Panc1 (cell line): ENCODE measurements at places on chromosomes 2 and 18.
A peak's percentile ranks its signal among the peaks of the same experiment; 100 is the strongest.

GRCh38 chr2:198874472-198874858 lies 583.3 kb downstream of the SATB2 start:
- no peak overlapping the region for H3K4me3 ChIP-seq
- no peak for DNase-seq
- H3K4me1 ChIP-seq = no peaks in the 10 kb centered on the region
- H3K36me3 ChIP-seq = no peaks in the 10 kb centered on the region

- no peak overlapping the region for H3K4me3 ChIP-seq
- no peaks in the 10 kb centered on the region for H3K36me3 ChIP-seq
- H3K4me1 ChIP-seq = no peaks in the 10 kb centered on the region
- no peak for DNase-seq
These were observed 82.5 kb downstream of the OSBPL1A start for GRCh38 chr18:24315170-24315569.

DNA sequence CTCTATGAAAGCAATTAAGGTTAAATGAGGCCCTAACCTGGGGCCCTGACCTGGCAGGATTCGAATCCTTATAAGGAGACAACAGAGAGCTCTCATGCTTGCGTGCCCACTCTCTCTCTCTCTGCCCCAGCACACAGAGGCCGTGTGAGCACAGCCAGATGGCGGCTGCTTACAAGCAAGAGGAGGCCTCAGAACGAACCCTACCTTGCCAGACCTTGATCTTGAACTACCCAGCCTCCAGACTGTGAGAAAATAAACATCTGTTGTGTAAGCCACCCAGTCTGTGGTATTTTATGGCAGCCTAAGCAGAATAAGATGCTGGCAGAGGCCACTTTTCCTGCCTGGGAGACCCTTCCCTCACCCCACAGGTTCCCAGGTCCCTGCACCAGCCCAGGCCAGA lies 5.2 kb upstream of the UBE2F start:
- H3K4me1 ChIP-seq = no peaks in the 10 kb centered on the region; the same call in 1 of the 2 replicates
- no peak for DNase-seq
- no peak overlapping the region for H3K27ac ChIP-seq
- no peaks in the 10 kb centered on the region for H3K36me3 ChIP-seq
- H3K4me3 ChIP-seq = no peak overlapping the region

DNA sequence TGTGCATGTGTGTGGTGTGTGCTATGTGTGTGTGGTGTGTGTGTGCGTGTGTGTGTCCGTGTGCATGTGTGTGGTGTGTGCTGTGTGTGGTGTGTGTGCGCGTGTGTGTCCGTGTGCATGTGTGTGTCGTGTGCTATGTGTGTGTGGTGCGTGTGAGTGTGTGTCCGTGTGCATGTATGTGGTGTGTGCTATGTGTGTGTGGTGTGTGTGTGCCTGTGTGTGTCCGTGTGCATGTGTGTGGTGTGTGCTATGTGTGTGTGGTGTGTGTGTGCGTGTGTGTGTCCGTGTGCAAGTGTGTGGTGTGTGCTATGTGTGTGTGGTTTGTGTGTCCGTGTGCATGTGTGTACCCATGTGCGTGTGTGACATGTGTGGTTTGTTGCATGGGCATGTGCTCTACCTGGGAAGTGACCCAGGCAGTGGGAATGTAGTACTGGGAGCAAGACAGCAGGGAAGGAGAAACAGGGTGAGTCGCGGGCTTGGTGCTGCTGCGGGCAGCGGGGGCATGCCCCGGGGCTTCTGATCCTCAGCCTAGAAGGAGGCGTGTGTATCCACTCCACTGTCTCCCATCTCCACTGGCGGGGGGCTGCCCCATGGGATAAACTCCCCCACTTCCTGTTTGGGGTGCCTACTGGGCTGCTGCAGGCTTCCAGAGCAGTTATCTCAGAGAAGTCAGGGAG lies 7.6 kb upstream of the OTOS start:
- no peak for DNase-seq
- H3K4me1 ChIP-seq = no peaks in the 10 kb centered on the region; the same call in 1 of the 2 replicates
- H3K36me3 ChIP-seq = no peaks in the 10 kb centered on the region
- no peak overlapping the region for H3K4me3 ChIP-seq

- H3K27me3 ChIP-seq = no peaks in the 10 kb centered on the region
- DNase-seq = no peak
- no peak overlapping the region for H3K4me3 ChIP-seq
- no peaks in the 10 kb centered on the region for H3K36me3 ChIP-seq
- H3K4me1 ChIP-seq = no peaks in the 10 kb centered on the region
These were observed 586.3 kb downstream of the TDRD15 start for GRCh38 chr2:21710031-21710430.

- peaks cover 7% of the 10 kb centered on the region; the same call in 1 of the 2 replicates for H3K36me3 ChIP-seq
- DNase-seq = no peak
- H3K4me3 ChIP-seq = no peak overlapping the region
- H3K27me3 ChIP-seq = no peaks in the 10 kb centered on the region
- H3K27ac ChIP-seq = no peak overlapping the region
These were observed 63.0 kb downstream of the STK25 start for GRCh38 chr2:241445426-241445825.

DNA sequence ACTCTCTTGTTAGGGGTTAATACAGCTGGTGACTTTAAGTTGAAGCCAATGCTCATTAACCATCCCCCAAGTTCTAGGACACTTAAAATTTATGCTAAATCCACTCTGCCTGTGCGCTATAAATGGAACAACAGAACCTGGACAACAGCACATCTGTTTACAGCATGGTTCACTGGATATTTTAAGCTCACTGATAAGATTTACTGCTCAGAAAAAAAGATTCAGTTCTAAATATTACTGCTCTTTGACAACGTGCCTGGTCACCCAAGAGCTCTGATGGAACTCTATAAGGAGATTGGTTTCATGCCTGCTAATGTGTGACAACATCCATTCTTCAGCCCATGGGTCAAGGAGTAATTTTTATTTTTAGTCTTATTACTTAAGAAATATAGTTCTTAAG lies 27.5 kb downstream of the RNF103 start:
- no peak overlapping the region for H3K4me3 ChIP-seq
- no peak overlapping the region for H3K27ac ChIP-seq
- no peaks in the 10 kb centered on the region for H3K4me1 ChIP-seq
- H3K27me3 ChIP-seq = peaks cover 2% of the 10 kb centered on the region; the same call in 1 of the 2 replicates
- no peaks in the 10 kb centered on the region for H3K36me3 ChIP-seq

DNA sequence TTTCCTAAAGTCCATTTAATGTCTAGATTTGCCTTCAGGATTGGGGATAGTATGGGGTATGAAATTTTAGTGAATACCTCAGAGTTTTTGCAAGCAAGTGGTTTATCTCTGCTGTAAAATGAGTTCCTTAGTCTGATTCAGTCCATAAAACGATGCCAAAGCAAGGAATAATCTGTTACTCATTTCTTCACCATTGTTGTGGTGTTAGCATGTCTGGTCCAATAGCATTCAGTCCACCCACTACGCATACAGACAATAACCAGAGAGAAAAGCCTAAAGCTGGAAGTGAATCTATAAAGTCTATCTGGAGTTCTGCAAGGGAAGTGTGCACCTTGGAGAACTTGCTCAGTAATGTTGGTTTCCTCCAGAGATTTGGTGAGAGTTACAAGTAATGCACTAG lies 12.9 kb upstream of the DPP4 start:
- H3K27me3 ChIP-seq = no peaks in the 10 kb centered on the region
- no peak overlapping the region for H3K27ac ChIP-seq
- no peaks in the 10 kb centered on the region for H3K36me3 ChIP-seq
- DNase-seq = no peak

GRCh38 chr2:128727914-128728313 lies 409.2 kb upstream of the HS6ST1 start:
- H3K36me3 ChIP-seq = no peaks in the 10 kb centered on the region
- H3K4me1 ChIP-seq = no peaks in the 10 kb centered on the region
- DNase-seq = no peak
- H3K4me3 ChIP-seq = no peak overlapping the region

GRCh38 chr2:168529900-168530561 lies 74.0 kb downstream of the CERS6 start:
- no peak overlapping the region for H3K4me3 ChIP-seq
- H3K4me1 ChIP-seq = peaks cover 24% of the 10 kb centered on the region
- 0 out of 2 replicates have a peak overlapping the region, but pooled peaks have one; percentile 9 for H3K27ac ChIP-seq
- H3K36me3 ChIP-seq = no peaks in the 10 kb centered on the region

- no peaks in the 10 kb centered on the region for H3K36me3 ChIP-seq
- H3K4me1 ChIP-seq = no peaks in the 10 kb centered on the region
- no peak for DNase-seq
- H3K27me3 ChIP-seq = no peaks in the 10 kb centered on the region; the same call in 1 of the 2 replicates
- H3K4me3 ChIP-seq = no peak overlapping the region
These were observed 135.6 kb upstream of the ACAA2 start for GRCh38 chr18:49948975-49949374.

- H3K36me3 ChIP-seq = no peaks in the 10 kb centered on the region
- no peak overlapping the region for H3K4me3 ChIP-seq
- H3K27ac ChIP-seq = no peak overlapping the region
- no peaks in the 10 kb centered on the region for H3K27me3 ChIP-seq
- no peaks in the 10 kb centered on the region for H3K4me1 ChIP-seq
These were observed 161.0 kb downstream of the HDAC4 start for GRCh38 chr2:239239607-239240413.

- H3K27ac ChIP-seq = no peak overlapping the region
- peaks cover 14% of the 10 kb centered on the region for H3K27me3 ChIP-seq
- no peaks in the 10 kb centered on the region for H3K4me1 ChIP-seq
These were observed 1.7 kb upstream of the MAPK4 start for GRCh38 chr18:50558157-50558556.

- H3K27ac ChIP-seq = no peak overlapping the region
- H3K4me3 ChIP-seq = no peak overlapping the region
- no peaks in the 10 kb centered on the region for H3K36me3 ChIP-seq
- no peaks in the 10 kb centered on the region for H3K27me3 ChIP-seq
- no peak for DNase-seq
These were observed 46.8 kb upstream of the ACTR3 start for GRCh38 chr2:113842919-113843736.

GRCh38 chr2:104932243-104932642 lies 78.3 kb downstream of the POU3F3 start:
- H3K4me3 ChIP-seq = no peak overlapping the region
- no peak overlapping the region for H3K27ac ChIP-seq
- no peak for DNase-seq
- no peaks in the 10 kb centered on the region for H3K36me3 ChIP-seq
- H3K4me1 ChIP-seq = no peaks in the 10 kb centered on the region
- no peaks in the 10 kb centered on the region; the same call in 1 of the 2 replicates for H3K27me3 ChIP-seq

DNA sequence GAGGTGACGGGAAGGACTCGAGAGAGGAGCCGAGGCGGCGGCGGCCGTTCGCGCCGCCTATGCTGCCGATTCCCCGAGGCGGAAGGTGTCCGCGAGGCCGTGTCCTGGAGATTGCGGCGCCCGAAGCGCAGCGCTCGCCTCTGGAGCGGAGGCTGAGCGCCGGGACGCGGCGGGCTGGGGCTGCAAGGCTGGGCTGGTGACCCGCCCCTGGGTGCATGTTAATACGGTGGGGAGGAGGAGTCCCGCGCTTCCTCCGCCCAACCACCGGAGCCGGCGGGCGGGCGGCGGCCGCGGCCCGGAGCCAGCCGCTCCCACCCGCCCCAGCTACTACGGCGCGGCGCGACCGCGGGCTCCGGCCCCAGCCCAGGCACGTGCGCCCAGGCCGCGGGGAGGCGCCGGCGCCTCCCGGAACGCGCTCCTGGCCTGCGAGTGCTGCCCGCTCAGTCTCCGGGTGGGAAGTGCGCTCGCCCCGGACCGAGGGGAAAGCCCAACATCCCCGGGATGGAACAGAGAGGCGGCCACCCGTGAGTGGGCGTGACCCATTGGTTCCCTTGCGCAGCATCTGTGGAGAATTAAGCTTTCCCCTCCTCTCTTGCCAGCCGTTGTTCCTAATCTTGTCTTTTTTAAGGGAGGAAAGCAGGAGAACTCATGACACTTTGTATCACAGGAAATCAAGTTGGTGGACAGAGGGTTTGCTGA lies at the start of gene DLGAP1:
Gene DLGAP1, minus strand, starts transcription at position 195 of the 699 bp plus-strand sequence.
- DNase-seq = no peak
- H3K27ac ChIP-seq = no peak within 1 kb of the TSS
- H3K27me3 ChIP-seq = no peaks in the 10 kb centered on the region

DNA sequence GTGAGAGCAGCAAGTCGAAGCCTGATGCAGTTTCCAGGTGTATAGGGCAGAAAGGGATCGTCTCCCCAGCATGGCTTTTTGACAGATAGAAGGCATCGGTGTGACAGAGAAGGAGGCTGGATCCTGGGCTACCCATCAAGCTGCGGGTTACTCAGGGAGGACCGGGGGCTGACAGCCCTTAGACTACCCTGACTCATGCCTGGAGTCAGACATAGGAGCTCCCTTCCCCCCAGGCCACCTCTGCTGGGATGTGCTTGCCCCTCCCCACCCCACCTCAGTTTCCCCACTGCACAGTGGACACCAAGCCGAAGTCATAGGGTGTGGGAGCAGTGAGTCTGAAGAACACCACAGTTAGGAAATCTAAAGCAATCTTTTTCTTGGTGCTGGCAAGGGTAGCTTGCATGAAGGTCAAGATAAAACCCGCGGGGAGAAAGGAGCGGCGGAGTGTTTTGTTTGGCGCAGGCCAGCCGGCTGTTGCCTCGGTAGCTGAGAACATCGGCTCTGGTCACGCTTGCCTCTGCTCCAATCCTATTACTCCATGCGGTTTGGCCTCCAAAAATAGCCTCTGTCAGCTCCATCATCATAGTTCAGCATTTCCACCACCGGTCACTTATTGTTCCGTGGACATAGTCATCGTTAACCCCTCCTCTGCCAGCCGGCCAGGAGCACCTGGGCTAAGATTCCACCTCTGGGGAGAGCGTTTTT lies 169.2 kb upstream of the GLI2 start:
- H3K27ac ChIP-seq = no peak overlapping the region
- no peaks in the 10 kb centered on the region for H3K36me3 ChIP-seq
- DNase-seq = no peak
- no peaks in the 10 kb centered on the region for H3K27me3 ChIP-seq
- H3K4me3 ChIP-seq = no peak overlapping the region
- H3K4me1 ChIP-seq = peaks cover 8% of the 10 kb centered on the region

GRCh38 chr2:62136956-62137830 lies 58.7 kb upstream of the B3GNT2 start:
- H3K4me1 ChIP-seq = no peaks in the 10 kb centered on the region
- DNase-seq = no peak
- H3K4me3 ChIP-seq = no peak overlapping the region
- H3K27me3 ChIP-seq = no peaks in the 10 kb centered on the region

DNA sequence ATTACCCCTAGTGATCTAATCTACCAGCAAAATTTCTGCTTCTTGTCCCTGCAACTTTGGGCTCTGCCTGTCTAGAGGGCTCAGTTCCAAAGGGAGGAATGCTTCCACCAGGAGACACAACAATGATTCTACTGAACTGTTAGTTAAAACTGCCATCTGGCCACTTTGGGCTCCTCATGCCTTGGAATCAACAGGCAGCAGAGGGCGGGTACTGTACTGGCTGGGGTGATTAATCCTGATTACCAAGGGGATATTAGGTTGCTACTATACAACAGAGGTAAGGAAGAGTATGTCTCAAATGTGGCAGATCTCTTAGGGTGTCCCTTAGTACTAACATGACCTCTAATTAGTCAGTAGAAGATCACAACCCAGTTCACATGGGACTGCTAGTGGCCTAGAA lies 21.4 kb downstream of the HADHA start:
- H3K36me3 ChIP-seq = peaks cover 12% of the 10 kb centered on the region
- H3K27me3 ChIP-seq = no peaks in the 10 kb centered on the region
- H3K4me3 ChIP-seq = no peak overlapping the region
- no peaks in the 10 kb centered on the region for H3K4me1 ChIP-seq
- DNase-seq = no peak
- no peak overlapping the region for H3K27ac ChIP-seq
